Mesenchymal stem cell (in vitro differentiated cells and primary cell): ENCODE measurements at places on chromosomes 12 and 14.

DNA sequence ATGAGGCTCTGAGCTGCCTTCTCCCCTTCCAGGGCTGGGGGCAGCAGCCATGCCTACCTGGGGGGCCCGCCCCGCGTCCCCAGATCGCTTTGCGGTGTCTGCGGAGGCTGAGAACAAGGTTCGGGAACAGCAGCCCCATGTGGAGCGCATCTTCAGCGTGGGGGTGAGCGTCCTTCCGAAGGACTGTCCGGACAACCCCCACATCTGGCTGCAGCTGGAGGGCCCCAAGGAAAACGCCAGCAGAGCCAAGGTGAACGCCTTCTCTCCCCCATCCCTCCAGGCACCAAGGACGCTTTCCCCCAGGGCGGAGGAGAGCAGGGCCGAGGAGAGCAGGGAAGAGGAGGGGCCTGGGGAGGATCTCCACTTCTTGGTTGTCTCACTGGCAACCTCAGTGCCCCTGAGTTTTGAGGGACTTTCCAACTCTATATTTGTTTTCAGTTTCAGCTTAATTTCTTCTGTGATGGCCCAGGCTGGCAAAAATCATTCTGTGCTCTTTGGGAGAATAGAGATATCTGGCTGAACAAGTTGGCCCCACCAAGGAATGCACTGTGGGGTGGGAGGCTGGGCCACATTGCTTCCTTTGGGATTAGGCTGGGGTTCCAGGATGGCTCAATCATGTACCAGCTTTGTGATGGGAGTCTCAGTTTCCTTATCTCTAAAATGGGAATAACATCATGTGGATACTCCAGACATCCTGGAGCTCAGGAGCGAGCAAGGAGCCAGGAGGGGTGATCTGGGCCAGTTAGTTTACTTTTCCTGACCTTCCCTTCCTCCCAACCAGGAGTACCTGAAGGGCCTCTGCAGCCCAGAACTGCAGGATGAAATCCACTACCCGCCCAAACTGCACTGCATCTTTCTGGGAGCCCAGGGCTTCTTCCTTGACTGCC is 1.2 kb downstream of the KHNYN start:
- peak; percentile 85 for DNase-seq

DNA sequence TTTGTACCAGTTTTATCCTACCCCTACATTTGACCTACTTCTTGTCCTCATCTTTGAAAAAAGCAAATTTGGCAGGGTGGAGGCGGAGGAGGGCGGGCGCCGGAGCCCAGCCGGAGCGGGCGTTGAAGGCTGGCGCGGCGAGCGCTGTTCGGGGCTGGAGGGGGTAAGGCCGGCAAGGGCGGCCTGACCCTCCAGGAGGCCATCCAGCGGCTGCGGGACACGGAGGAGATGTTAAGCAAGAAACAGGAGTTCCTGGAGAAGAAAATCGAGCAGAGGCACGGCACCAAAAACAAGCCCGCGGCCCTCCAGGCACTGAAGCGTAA is 27.2 kb downstream of the FBXO34 start:
- no peak for DNase-seq

DNA sequence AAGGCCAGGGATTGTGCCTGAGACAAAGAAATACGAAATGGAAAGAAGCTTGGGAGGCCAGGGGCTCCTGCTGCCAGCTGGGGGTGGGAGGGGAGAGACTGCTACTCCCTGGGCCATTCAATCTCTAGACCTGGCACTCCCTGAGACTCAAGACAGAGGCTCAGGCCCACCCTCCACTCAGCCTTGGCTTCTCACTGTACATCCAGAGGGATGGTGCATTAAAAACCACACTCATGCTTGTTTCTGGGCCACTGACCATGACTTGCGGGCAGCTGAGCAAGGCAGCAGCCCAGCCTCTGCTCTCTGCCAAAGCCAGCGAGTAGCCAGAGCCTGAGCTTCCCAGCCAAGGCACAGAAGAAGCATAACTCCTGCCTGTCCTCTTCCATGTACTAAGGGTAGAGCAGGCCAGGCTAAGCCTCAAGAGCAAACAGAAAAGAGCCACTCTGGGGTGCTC is 41.5 kb downstream of the PITPNM2 start:
- no peak for DNase-seq

DNA sequence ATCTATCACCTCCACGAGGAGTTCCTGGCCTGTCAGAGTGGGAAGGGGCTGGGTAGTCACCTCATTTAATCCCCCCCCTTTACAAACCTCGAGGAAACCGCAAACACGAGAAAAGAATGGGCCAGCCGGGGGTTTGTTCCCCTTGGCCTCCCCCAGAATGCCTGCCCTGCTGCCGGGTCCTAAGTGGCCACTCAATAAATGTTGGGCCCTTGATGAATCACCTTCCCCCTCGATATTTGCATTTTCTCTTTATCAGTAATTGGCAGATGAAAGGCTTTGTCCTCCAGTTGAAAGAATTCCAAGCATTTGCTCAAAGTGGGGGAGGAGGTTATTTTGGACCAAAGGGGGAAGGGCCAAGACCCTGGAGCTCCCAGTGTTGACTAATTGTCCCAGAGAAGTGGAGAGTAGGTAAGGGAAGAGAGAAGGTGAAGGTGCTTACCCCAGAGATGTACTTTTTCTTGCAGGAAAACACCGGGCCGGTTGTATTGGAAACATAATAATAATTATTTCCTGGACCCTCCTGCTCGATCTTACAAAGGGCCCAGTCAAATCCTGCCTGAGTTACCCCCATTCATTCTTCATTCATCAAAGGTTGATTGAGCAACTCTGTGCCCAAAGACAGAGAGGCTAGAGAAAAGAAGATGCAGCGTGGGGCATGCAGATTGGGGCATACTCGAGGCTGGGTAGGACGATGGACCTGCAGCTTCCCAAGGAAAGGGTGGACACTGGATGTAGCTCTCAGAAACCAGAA is 1.9 kb upstream of the KDM2B start:
- no peak for DNase-seq

- DNase-seq, result peak; percentile 72
Observed at GRCh38 chr14:73977896-73978295, 27.8 kb downstream of the COQ6 start.

GRCh38 chr14:36361210-36361853 is 40.9 kb upstream of the MBIP start:
- DNase-seq, result no peak

DNA sequence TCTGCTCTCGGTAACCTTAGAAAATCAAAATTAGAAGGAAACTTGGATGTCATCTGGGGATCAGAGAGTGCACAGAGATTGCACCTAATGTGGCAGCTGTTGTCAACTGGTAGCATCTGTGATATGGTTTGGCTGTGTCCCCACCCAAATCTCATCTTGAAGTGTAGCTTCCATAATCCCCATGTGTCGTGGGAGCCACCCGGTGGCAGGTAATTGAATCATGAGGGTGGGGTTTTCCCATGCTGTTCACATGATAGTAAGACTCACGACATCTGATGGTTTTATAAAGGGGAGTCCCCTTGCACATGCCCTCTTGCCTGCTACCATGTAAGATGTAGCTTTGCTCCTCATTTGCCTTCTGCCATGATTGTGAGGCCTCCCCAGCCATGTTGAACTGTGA is 127.7 kb upstream of the SRRM4 start:
- no peak for DNase-seq

GRCh38 chr14:83253870-83254269 is 1720.2 kb upstream of the SEL1L start:
- no peak for DNase-seq

GRCh38 chr12:77308056-77308455 is 242.7 kb upstream of the E2F7 start:
- no peak for DNase-seq

GRCh38 chr12:49346659-49347310 is at the start of gene DNAJC22:
DNAJC22 (plus strand) TSS chr12:49346888; CDS start chr12:49348873, 1,985 bp downstream.
- DNase-seq, result no peak

DNA sequence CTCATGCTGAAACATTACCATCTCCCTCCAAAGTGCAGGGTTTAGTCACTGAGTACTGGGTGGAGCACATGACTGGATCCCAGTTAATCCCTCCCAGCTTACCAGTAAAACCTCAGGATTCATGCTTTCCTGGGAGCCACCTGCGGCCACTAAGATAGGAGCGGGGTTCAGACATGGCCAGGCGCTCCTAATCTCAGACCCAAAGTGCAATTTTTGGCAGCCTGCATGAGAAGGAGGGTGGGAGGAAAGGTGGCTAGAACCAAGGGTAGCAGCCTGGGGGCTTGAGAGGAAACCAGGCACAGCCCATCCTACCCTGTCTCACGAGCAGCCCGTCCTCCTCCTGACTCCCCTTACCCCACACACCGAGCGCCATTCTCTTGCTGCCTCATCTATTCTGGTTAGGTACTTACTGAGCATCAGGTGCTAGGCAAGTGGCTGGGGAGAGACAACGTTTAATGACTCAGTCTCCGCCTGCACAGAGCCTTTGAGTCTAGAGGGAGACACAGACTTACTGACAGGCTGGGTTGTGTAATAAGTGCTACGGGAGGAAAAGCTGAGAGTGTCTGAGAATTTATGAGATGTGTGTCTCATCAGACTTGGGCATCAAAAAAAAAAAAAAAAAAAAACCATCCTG is 9.9 kb downstream of the GPRC5A start:
- peak; percentile 98 for DNase-seq

- DNase-seq, result no peak
Observed at GRCh38 chr14:105496831-105497591, 6.0 kb downstream of the TEDC1 start.

GRCh38 chr12:22357531-22357930 is 23.0 kb upstream of the ST8SIA1 start:
- DNase-seq, result no peak

DNA sequence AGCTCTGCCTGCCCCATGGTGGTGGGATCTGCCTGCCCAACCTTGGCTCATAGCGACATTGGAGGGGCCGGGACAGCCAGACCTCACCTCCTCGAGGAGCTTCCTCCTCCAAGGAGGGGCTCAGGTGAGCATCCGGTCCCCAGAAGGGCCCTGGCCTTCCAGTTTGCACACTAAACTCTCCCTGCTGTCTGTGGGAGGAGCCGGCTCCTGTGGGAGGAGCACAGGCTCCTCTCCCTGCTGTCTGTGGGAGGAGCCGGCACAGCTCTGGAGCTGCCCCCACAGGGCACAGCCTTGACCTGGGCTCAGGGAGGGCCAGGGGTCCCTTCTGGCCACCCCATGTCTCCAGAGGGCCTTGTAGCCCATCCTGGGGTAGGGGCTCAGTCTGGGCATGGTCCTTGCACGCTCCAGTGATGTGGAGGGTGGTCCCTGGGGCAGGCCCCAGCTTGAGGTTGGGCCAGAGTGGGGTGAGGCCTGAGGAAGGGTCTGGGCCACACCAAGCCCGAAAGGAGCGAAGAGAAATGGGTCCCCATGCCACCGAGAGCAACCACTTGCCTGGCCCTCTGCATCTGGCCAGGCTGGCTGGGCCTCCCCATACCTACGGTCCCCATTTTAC is 147.5 kb upstream of the C14orf180 start:
- DNase-seq, result no peak

GRCh38 chr14:92176476-92176875 is 54.7 kb downstream of the CPSF2 start:
- no peak for DNase-seq

DNA sequence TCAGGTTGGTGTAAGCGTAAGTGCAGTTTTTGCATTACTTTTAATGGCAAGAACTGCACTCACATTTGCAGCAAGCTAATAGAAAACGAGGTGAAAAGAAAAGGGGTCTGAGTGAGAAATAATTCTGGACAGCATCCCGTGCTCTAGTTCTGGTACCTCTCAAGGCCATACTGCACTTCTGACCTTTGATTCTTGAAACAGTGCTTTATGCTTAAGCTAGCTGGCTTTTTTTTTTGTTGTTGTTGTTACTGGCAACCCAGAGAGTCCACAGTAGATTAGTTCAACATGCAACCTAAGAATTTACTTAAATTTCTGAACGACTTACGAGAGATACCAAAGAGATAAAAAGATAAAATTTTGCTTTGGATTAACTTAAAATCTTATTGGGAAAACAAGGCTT is 75.2 kb upstream of the PRKD1 start:
- no peak for DNase-seq

DNA sequence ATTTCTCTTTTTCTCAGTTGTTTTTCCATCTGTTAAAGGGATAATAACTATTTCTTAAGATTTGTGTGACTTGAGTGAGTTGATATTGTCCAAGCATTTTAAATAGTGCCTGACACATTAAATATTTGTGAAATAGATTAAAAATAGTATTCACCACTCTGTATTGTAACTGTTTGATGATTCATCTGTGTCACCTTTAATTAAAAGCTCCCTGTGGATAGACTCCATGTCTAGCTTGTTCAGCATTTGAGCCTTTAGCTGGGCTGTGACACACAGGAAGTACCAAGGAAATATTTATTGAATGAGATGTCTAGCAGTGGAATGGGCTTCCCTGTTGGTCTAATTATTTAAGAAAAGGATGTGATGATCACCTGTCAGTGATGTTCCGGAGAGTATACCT is 1.8 kb upstream of the GLIPR1L2 start:
- peak; percentile 36 for DNase-seq
